ENCODE measurements at places on chromosomes 12 and 14.

GRCh38 chr12:47913081-47913480 lies 8.3 kb upstream of the VDR start:
- DNase-seq: no peak

- peak; percentile 58 for DNase-seq
Measured at GRCh38 chr14:103530390-103530789, 1.4 kb downstream of the TRMT61A start.

DNA sequence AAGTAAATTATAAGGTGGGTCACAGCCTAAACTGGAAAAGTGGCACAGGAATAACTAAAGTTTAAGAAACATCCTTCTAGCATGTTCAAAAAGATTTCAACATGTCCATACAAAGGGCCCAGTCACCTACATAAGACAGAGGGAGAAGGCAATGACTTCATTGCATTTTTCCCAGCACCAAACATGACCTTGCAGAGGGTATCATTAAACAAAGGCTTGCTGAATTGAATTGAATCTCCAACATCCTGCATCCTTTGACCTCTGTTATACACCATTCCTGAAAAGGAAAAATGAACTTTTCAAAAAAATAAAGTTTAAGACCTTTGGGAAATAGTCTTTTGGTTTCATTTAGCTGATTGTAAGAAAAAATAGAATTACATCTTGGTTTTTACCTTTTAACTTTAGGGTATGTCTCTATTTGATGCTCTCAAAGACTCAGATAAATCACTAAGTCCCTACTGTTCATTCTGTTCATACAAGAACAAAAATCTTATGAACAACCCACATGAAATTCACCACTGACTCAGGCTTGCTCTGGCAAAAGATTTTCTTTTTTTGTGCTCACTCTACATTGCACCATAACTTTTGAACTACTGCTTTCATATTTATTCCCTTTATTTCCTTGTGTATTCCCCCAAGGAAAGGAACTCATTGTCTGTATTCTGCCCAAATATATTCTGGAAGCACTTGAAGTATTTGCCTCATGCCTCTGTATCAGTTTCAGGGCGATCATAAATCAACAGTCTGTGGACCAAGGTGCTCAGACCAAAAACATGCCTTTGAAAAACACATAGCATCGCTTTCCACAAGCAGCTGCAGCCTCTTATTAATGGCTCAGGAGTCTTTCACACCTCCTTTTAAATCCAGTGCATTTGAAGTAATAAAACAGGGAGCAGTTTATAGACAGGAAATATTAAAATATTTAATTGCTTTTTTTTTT lies 121.7 kb downstream of the DUSP6 start:
- no peak for DNase-seq

GRCh38 chr12:123071857-123072256 lies 79.0 kb downstream of the PITPNM2 start:
- DNase-seq: no peak

DNA sequence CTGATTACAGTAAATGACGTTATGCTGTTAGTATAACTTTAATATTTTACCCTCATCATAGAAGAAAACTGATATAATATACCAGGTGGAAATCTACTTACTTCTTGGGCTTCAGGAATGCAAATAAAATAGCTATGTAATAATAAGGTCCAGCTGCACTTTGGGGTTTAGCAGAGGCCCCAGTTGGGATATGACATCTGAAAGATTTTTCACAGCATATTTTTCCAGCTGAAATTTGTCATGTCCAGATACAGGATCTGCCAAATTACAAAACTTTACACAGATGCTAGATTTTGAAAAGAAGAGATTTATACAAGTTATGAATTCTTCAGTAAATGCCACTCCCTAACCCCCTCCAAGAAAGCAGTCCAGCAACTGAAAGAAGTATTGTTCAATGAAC lies 29.2 kb upstream of the DCN start:
- no peak for DNase-seq

GRCh38 chr14:89479802-89480201 lies 62.8 kb upstream of the FOXN3 start:
- DNase-seq: no peak

DNA sequence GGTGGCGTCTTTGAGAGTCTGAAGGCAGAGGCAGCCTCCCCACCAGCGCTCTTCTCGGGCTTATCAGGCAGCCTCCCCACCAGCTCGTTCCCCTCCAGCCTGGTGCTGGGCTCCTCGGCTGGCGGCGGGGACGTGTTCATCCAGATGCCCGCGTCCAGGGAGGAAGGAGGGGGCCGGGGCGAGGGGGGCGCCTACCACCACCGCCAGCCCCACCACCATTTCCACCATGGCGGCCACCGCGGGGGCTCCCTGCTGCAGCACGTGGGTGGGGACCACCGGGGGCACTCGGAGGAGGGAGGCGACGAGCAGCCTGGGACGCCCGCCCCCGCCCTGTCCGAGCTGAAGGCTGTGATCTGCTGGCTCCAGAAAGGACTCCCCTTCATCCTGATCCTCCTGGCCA lies 11.8 kb downstream of the RNFT2 start:
- no peak for DNase-seq

GRCh38 chr14:36989806-36990205 lies 182.6 kb downstream of the SLC25A21 start:
- no peak for DNase-seq

DNA sequence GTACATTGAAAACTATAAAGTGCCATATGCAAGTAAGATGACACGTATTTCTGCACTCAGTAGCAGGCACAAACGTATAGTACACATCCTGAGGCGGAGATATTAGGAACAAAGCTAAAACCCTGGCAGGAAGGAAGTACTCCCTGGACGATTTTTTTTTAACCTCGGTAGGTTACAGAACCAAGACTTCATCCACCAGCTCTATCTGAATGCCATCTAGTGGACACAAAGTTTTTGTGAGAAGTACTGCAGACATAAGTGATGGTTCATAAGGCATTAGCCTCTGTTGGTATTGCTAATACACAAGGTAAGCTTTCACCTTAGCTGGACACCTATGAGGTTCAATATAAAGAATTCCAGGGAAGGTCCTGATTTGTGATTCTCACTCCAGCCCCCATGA lies 83.0 kb upstream of the CCDC196 start:
- no peak for DNase-seq

DNA sequence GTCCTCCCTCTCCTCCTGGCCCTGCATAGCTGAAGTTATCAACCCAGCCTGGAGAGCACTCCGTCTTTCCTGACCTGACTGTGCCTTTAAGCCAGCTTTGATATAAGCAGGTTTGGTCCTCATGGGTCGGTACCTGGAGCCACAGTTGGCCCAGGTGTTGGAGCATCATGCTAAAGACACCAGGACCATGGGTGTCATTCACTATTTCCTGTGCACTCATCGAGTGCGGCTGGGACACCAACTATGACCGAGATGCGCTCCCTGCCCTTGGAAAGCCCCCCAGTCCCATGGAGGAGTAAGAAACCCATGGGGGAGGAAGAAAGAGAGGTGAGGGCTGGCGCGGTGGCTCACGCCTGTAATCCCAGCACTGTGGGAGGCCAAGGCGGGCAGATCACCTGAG lies 78.9 kb upstream of the CCND2 start:
- DNase-seq: no peak

DNA sequence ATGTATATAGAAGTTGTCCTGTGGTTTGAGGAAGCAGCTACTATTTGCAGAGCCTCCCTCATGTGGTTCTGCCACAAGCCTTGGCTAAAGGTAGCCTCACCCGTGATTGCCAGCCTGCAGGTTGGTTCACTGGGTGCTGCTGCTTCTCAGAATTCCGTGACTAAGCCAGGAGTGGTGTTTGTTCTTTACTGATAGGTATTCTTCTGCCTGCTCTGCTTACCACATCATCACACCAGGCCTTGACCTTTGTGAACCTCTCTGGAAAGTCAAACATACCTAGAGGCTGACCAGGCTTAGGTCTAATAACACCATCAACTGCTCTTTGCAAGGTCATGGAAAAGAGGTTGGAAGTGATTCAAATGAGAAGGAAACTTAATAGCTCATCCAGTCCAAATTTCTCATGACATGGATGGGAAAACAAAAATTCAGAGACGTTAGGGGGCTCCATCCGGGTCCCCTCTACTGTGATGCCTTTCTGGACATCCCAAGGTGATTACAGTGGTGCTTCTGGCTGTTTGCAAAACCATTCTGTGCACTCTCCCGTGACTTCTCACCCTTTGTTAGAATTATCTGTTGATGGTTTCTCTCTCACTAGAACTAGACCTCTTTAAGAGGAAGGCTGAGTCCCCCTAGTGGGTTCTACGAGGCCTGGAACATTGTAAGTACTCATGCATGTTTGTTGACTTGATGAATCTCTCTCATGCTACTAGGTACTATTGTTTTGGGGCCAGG lies 8.5 kb upstream of the SOCS2 start:
- peak; percentile 14 for DNase-seq

GRCh38 chr14:57058319-57058718 lies 210.4 kb downstream of the EXOC5 start:
- no peak for DNase-seq

DNA sequence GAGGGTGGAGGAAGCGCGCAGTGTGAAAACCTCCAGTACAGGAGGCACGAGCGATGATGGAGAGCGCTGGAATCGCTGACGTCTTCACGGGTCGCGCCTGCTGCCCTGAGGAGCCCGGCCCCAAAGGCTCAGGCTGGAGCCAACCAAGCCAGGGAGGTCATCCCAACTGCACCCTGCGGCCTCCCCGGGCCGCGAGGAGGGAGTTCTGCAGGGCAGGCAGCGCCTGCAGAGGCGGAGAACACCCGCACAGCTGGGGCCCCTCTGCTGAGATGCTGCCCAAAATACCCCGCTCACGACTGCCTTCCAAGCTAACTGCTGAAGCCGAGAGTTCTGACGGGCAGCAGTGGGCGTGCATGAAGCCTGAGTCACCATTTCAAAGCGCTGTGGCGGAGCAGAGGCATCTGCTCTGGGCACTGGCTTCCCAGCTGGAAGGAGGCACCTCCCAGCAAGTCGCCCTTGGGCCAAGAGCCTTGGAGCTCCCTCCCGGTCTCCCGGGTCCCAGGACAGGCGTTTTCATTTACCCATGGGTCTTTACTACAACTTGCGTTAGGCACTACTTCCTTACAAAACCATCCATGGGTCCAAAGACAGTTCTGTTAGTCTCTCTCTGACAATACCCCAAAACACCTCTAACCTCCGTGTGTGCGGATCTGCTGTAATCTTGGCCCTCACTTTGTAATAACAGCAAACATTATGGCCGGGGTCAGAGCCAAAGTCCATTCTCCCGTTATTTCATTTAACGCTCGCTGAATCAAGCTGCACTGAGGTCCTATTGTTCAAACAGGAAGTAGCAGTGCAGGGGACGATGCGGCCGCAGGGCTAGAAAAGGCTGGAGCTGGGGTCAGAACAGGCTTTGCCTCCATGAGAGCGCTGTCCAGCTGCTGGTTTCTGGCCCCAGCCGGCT lies 60.1 kb upstream of the RIMBP2 start:
- DNase-seq: peak; percentile 87

GRCh38 chr12:95699579-95699978 lies 91.0 kb downstream of the NTN4 start:
- no peak for DNase-seq

- no peak for DNase-seq
Measured at GRCh38 chr12:78331753-78332152, 501.1 kb downstream of the NAV3 start.

DNA sequence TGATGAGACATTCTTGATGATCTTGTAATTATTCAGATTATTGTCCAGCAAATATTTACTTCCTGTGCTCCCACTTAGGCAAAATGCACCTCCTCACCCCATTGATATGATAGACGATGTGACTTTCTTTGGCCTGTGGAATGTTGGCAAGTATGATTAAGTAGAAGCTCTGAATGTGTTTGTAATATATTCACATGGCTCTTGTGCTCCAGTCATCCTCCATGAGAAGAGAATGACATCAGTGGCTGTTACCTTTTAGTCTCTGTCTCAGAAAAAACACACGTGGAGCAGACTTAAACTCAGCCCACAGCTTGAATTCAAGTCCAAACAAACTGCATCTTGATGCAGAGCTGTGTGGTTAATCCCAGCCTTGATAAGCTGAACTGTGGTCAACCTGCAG lies 984.3 kb upstream of the FBXO33 start:
- DNase-seq: no peak

GRCh38 chr12:120960657-120961056 lies 17.7 kb upstream of the HNF1A start:
- DNase-seq: peak; percentile 55

Measured in activated CD8-positive, alpha-beta T cell treated with anti-CD3 and anti-CD28 coated beads for 36 hours (primary cell).